Stimulated activated effector memory CD8-positive, alpha-beta T cell treated with anti-CD3 and anti-CD28 coated beads, Interleukin-12 subunit alpha, Interleukin-12 subunit beta, amount 100 ng/mL, for 72 hours (primary cell): ENCODE measurements at places on chromosomes 13 and 19.

GRCh38 chr13:25166306-25166705, 5.8 kb downstream of the AMER2 start:
- DNase-seq: no peak

DNA sequence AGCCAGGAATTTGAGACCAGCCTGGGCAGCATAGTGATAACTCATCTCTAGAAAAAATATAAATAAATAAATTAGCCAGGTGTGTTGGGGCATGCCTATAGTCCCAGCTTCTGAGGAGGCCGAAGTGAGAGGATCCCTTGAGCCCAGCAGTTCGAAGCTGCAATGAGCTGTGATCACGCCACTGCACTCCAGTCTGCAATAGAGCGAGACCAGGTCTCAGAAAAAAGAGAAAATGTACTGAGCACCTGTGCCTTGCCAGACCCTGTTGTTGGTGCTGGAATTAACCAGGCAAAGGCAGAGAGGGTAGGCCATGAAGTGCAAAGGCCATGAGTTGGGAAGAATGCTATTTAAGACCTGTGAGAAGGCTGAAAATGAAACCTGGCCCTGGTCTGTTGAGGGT, 2.7 kb downstream of the CYTH2 start:
- DNase-seq: no peak

GRCh38 chr19:34366738-34367623, 2.0 kb downstream of the GPI start:
- DNase-seq: no peak

GRCh38 chr19:50362656-50363424, 2.6 kb downstream of the NAPSA start:
- no peak for DNase-seq

GRCh38 chr13:45231722-45232121, 30.9 kb upstream of the KCTD4 start:
- no peak for DNase-seq

- no peak for DNase-seq
Measured at GRCh38 chr13:97388373-97388772, 45.6 kb upstream of the RAP2A start.

DNA sequence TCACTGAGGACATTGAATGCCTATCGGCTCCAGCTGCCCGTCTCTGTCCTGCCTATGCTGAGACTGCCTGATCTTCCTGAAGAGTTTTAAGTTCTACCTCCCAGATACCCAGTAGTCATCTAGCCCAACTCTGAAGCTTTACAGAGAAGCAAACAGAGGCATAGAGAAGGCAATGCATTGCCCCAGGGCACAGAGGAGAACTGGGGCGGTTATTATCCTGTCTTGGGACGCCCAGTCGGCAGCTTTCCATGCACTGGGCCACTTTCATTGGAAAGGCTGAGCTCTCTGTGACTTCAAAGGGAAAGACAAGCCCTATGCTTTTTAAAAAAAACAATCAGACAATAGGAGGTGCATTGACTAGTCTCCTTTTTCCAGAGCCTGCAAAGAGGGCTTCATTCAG, 71.6 kb downstream of the HSPH1 start:
- DNase-seq: no peak

DNA sequence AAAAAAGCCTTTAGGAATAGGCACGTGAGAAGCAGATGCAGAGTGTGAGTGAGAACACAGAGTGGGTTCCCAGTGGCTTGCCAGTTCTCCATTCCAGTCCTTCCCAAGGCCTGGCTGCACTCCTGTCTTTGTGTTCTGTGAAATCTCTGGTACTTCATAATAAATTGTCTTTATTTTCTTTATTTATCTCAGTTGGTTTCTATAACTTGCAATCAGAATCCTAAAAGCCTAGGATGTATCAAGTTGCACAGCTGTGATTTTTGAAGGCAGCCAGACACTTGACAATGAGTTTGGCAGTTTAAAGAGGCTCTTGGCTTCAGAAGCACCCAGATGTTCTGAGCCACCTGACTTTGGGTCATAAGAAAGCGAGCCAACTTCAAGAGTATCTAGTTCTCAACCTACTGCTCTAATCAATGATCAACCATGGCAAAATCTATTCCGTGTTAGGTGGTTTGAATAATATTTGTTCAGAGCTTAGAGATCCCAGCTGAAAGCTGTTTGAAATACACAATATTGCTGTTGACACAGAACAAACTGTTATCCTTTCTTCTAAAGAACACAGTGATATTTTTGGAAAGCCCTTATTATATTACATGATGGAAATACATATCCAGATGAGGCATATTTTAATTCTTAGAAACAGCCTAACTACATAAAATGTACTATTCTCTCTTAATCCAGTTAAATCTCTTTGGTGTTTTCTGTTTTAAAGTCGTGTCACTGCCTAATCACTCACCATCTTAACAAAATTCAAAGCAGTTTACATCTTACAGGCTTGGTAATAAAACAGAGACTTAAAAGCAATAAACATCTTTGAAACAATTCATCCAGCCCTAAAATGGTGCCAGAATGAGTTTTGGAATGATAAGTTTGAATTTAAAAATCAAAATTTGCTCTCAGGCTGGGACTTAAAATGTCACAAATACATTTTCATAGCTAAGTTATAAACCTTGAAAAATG, 483.0 kb upstream of the NBEA start:
- no peak for DNase-seq

DNA sequence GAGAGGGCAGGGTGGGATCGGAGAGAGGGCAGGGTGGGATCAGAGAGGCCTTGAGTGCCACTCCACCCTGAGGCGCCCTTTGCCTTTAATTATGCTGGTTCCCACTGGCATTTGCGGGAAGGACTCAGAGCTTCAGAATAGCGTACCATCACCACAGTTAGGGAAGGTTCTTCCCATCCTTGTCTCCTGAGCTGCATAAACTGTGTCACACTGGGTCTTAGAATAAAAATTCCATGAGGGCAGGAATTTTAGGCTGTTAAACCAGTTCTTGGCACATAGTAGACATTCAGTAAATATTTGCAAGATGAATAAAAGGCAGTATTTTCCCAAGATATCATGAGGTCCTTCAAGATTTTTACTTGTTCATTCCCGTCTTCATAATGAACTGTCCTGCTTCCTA, 24.4 kb downstream of the PPP2R1A start:
- DNase-seq: no peak

GRCh38 chr13:77952276-77952675, 33.6 kb upstream of the EDNRB start:
- no peak for DNase-seq

GRCh38 chr13:74114641-74115040, 19.6 kb downstream of the KLF12 start:
- no peak for DNase-seq

DNA sequence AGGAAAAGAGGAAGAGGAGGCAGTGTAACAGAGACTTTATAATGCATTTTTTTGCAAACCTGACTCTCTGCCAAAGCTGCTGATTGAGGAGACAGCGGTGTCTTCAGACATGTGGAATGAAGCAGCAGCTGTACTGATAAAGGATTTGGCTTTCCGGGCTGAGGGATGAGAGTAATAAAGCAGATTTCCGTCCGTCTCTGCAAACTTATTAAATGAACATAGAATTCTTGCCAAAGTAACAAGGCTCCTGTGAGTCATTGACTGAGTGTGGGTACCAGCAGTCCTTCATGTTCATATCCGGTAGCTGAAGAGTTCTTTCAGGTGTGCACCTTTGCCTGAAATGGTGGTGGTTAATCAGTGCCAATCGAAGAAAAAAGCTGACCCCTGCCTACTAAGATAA, 112.6 kb downstream of the LIG4 start:
- no peak for DNase-seq

GRCh38 chr13:110195547-110196485, 111.1 kb downstream of the COL4A1 start:
- DNase-seq: no peak

DNA sequence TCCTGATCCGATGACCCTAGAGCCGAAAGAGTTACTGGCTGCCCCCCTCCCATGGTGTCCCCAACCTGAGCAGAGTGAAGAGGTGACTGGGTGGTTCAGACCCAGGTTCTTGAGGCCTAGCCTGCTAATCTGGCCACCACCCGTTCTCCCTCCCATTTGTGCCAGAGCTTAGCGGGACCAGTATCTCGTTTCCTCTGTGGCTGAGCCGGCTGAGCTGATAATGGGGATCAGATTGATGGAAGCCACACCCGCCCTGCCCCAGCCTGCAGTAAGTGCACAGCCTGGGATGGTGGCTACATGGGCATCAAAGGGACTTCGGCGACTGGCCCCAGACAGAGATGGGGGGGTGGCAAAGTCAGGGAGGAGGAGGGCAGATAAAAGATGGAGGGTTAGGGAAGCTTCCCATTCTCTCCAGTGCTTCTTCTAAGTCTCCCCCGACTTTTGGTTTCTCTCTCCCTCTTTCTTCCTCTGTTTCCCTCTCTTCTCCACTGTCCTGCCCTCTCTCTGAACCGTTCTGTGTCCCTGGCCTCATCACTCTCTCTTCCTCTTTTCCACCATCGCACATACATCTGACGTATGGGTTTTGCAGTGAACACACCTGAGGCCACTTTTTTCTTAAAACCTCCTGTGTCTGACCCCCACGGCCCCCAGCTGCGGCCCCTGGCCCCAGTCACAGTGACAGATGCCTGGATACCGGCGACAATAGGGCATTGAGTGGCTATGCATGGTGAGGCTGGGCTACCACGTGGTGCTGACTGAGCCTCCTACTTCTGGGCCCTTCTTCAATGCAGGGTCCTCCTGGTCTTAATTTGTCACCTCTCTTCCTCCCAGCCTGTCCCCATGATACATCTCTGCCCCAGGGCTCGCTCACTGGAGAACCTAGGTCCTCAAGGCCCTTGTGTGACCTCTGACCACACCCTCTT, 2.4 kb downstream of the ELAVL3 start:
- DNase-seq: no peak

DNA sequence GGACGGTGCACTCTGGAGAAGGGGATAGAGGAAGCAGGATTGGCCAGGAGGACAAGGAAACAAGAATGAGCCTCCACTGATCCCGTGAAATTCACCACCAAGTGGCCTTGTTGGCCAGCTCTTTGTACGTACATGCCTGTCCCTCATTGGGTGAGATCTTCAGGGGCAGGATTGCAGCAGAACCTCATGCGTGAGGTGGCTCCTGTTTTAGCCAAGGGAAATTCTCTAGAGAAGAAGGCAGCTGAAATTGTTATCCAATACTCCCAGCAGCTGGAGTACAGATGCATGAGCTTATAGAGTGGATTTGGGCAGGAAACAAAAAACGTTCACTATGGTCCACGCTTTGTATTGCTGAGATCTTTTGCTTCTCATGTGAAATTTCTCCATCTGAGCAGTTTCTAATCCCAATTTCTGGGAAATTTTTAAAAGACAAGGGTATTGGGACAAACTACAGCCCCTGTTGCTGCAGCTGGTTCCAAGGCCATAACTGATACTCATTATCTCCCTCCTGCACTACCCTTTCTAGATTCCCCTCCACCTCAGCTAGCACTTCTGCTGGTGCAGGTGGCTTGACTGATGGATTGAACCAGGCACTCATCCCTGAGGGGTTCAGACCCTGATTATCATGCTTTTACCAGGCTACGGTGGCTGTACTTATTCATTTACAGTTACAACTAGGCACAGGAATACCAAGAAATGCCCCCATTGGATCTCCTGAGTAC, 3.9 kb upstream of the RNF6 start:
- no peak for DNase-seq

DNA sequence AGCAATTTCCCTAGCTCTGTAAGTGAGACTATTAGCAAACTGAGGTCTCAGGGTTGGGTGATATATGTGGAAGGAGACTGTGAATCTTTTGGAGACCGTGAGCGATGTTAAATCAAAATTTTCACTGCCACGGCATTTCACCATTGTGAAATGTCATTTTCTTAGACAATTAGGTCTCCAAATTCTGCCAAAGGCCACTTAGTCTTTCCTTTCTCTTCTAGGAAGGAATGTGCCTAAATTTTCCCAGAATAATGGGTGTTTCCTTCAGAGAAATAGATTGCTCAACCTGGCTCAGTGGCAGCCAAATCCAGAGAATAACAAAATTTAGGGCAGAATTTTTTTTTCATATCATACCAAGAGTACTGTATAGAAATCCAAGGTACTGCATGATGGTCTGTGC, 64.5 kb upstream of the SCEL start:
- no peak for DNase-seq

DNA sequence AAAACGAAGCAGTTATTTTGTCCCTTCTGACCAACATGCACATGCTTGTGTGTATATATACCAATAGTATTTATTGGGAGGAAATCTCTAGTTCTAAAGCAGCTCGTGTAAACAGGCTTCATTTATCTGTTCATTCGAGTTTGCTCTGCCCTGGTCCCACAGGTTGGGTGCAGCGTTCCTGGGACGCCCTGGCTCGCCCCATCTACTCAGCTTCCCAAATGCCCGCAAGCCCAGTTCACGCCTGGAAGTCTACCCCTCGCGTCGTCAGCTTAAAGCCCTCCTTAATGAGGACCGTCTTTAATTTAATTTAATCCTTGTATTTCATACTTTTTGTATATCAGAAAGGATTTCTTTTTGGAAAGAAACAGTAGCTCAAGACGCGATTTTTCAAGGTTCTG, 604 bp downstream of the THSD1 start:
- no peak for DNase-seq

DNA sequence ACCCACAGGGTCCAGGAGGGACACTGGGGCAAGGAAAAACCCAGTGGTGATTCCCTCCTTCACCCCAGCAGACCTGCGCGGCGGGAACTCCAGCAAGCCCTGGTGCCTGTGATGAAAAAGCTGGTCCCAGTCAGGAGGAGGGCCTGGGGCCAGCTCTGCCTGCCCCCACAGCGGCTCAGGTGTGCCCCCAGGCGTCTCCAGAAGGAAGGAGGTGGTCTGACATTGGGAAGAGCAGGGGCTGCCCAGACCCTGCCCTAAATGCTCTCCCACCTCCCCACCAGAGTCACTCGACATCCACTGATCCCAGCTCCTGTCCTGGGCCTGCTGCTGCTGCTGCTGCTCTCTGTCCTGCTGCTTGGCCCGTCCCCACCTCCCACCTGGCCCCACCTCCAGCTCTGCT, 6.2 kb downstream of the PTH2 start:
- DNase-seq: no peak

DNA sequence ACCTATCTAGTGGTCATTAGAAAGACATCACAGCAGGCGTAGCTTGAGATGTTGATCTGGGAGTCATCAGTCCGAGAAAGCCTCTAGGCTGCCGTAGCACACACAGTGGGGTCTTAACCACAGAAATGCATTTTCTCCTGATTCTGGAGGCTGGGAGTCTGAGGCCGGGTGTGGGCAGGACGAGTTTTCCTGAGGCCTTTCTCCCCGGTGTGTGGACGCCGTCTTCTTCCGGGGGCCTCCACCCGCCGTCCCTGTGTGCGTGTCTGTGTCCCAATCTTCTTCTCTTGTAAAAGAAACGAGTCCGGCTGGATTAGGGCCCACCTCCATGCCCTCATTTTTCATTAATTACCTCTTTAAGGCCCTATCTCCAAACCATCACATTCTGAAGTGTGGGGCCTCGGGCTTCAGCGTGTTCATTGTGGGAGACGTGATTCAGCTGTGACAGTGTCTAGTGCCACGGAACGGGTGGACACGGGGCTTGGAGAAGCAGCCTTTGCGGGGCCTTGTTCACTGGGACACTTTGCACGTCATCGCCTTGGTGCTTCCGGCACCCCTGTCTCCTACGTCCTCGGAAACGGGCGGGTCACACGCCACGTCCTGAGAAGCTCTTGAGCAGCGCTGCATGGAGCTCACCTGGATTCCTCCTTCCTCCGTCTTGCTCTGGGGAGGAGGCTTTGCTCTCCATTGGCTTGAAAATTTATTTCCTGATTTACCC, 208.9 kb upstream of the SOX1 start:
- no peak for DNase-seq

- DNase-seq: no peak
Measured at GRCh38 chr13:49020328-49020727, 44.6 kb downstream of the FNDC3A start.

- no peak for DNase-seq
Measured at GRCh38 chr13:79455331-79455730, 25.6 kb upstream of the NDFIP2 start.
